ENCODE measurements at places on chromosomes 6 and 20.

DNA sequence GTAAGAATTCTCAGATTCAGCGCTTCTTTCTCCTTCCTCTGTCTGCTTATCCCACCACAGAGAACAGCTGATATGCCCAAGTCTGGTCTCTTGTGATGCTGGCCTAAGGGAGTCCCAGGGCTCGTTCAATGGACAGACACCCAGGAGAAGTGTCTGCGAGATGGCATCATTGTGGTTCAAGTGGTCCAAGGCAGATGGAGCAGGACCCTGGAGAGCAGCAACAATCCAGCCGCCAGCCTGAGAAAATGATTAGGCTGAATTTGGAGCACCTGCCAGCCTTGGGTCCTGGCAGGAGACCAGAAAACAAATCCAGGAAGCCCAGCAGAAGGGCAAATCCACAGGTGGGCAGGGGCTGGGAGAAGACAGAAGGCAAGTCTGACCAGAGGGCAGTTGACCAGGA is 145.8 kb downstream of the PTPRT start:
- DNase-seq: no peak

DNA sequence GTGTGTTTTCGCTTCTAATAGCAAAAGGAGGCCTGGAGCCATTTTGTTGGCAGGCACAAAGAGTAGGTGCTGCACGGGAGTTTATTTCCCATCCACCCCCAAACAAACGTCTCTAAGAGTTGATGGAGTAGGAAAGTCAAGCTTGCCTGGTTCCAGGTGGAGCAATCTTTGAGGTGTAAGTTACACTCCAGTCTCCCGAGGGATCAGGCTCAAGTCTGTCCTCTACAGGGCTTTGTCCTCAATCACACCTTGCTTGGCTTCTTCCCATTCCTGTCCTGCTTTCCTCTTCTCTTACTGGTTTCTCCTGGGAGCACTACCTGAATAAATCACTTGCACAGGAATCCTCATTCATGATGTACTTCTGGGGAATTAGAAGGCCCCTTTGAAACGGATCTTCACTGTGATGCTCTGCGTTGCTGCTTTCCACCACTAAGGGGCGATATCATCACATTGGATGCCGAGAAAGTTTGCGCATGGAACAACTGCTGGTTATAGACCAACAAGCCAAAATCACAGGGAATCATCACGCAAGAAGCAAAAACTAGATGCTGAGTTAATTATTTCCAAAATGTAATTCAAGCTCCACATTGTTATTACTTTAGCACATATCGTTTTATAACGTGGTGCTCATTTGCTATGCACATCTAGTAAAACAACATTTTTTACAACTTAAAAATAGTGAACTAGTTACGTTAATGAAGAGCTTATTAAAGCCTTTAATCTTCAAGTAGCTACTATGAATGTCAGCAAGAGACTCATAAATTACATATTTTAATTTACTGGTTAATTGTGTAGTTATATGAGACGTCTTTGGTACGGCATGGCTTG is 156.8 kb downstream of the DNAH8 start:
- DNase-seq: peak; percentile 86

DNA sequence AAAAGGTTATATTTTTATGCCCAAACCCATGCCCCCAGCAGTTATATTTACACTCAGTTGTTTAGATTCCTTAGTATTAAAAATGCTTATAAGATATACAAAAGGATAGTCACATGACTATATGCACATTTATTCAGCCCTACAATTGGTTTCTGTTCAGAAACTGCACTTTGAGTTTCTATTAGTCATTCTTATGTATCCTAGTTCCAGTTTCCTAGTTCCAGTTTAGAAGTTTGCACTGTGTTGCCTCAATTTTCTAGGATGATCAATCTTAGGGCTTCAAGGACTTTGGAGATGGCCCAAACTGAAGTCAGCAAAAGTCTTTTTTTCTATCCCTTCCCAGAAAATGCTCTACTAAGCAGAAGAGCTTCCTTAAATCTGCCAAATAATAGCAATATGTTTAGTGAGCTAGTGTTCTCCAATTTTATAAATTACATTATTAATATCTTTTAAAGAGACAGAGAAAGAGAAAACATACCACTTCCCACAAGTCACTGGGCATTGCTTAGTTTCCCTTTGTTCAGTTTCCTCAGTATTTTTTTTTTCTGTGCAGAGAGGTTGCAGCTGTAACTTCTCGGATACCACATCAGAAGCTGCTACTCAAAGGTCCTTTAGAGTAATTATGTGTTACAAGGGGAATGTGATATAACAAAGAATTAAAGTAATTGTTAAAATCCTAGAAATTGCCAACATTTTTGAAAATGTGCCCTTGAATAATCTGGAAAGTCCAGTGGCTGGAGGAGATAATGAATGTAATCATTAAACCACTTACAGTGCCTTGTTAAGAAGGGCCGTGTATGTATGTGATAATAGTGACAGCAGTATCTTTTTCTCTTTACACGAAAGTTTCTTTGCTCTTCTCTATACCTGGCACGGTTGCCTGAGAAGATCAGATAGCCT is 138.8 kb downstream of the KHDRBS2 start:
- DNase-seq: no peak

DNA sequence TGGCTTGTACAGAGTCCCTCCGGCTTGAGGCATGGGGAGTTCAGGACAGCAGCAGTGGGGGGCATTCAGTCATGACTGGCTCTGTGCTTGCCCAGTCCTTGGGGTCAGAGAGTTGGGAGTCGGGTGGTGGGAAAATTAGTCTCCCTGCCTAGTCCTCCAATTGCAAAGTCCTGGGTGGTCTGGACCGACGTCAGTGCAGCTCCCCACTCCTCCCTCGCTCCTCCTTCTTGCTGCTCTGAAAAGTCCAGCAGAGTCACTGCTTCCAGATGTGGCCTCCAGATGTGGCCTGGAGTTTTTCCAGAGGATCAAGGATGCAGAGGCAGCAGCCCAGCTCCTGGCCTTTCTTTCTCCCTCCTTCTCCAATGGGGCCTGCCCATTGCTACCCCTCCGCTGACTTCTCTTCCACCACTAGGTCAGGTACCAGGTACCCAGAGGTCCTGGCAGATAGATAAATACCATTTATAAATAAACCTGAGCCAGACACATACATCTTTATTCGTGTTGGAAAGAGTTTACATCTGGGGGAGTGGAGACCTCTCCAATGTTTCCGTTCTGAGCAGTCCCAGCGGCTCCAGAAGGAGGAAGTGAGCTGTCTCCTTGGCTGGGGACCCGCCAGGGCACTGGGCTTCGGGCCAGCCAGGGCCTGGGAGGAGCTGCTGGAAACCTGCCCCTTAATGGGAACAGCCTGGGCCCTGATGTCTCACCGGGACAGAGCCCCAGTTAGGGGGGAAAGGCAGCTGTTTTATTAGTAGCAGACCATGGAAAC is 49.0 kb upstream of the RNF24 start:
- DNase-seq: no peak

GRCh38 chr6:6224933-6225486 is 95.5 kb downstream of the F13A1 start:
- no peak for DNase-seq

DNA sequence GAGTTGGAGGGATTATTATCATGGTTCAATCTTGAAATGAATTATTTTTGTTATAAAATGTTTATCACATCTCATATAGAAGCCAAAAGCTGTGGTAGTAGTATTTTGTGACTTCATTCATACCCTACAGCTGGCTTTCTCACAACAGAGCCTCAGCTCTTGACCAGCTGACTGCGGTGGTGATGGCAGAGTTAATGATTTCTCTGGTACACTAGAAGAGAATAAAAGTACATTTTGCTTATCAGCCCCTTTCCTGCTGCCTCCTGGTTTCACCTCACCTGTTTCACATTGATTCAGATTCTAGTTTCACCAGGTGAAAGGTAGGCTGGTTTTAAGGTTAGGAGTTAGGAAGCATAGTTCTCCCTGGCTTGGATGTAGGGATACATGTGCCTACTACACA is 55.7 kb downstream of the AFG1L start:
- no peak for DNase-seq

GRCh38 chr20:34575271-34575670 is 16.8 kb downstream of the MAP1LC3A start:
- no peak for DNase-seq

GRCh38 chr6:25175681-25176080 is 103.5 kb upstream of the CARMIL1 start:
- no peak for DNase-seq

DNA sequence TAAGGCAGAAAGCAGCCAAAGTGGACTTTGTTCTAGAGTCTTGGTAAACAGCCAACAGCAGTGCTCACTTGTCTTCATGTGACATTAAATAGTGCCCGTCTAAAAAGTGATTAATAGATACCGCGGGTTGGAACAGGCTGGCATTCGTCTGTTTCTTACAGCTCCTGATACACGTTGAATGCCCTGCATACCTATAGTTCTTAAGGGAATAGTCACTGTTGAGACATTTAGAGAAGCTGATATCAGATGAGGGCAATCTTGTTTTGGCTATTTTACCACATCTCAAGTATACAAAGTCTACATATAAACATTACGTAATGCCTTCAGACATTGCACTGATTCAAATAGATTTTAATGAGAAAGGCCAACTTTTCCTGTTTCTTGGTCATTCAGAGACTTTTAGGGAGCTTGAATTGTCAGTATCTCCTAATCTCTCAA is 374.9 kb upstream of the FLRT3 start:
- DNase-seq: no peak

DNA sequence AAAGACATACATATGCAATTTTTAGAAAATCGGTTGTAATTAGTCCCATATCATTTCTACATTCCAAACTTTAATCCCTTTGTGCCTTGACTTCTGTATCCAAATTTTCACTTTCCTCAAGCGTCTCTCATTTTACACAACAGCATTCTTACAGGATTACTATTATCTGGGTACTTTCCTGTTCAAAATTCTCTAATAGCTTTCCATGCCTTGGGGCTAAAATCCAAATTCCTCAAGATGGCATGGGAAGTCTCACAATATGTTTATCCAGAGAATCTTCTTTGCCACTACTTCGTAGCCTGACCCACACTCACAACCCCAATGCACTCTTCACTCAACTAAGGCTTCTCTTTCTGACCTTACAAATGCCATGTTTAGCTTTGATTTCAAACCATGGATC is 125.0 kb downstream of the TBX18 start:
- DNase-seq: no peak

DNA sequence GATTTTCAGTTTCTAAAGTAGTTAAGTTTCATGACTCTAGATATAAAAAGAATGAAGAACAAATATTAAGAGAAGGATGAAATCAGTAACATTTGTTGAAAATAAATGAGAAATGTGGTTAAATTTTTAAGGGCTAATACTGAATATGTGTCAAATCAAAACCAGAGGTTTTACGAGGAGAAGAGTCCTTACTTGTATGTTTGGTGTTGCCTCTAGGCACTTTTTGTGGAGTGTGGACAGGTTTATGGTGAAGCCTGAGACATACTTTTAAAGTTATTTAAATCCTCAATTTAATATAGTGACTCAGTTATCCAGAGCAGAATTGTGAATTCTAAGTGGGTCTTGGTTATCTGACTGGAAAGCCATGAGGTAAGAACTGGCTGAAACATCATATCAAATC is 68.7 kb downstream of the COL19A1 start:
- no peak for DNase-seq

DNA sequence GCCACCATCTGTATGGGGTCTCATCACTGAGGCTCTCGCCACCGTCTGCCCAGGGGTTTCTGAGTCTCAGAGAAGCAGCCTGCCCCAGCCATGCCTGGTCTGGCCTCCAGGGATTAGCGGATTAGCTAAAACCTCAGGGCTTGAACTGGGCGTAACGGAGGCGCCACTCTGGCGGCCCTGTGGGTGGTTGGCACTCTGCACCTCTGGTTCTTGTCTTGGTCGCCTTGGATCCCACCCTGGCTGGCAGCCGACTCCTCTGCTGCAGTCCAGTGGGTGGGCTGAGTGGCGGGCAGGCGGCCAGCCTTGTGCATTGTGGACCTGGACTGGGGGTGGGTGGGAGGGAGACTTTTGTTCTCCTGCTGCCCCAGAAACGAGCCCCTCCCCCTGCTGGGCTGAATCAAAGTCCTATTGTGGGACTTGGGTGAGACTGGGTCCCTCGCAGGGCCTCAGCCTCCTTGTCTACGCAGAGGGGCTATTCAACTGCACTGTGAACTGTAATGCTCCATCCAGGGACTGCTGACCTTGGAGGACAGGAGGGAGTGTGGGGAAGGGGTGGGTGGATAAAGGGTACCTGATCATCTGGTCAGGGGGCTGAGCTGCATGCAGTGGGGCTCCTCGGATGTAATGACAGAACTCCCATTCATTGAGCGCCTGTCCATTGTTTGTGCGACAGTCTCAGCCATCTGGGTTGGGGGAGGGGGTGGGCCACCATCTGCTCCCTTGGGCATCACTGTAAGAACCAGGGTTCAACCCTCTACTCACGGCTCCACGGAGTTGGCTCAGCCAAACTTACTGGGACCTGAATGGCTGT is 23.9 kb downstream of the SUN5 start:
- no peak for DNase-seq

- DNase-seq: no peak
Observed at GRCh38 chr6:118408863-118409262, 139.2 kb upstream of the PLN start.

GRCh38 chr20:10595985-10596384 is 77.8 kb downstream of the JAG1 start:
- no peak for DNase-seq

DNA sequence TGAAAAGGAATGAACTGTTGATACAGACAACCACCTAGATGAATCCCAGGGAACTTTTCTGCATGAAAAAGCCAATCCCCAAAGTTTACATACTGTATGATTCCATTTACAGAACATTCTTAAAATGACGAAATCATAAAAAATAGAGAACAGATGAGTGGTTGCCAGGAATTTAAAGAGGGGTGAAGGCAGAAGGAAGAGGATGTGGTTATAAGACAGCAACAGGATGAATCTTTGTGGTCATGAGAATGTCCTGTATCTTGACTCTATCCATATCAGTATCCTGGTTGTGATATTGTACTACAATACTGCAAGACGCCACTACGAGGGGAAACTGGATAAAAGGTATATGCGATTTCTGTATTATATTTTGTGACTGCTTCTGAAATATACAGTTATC is 70.1 kb upstream of the EMILIN3 start:
- no peak for DNase-seq

GRCh38 chr6:53313784-53314400 is 34.9 kb downstream of the ELOVL5 start:
- no peak for DNase-seq

DNA sequence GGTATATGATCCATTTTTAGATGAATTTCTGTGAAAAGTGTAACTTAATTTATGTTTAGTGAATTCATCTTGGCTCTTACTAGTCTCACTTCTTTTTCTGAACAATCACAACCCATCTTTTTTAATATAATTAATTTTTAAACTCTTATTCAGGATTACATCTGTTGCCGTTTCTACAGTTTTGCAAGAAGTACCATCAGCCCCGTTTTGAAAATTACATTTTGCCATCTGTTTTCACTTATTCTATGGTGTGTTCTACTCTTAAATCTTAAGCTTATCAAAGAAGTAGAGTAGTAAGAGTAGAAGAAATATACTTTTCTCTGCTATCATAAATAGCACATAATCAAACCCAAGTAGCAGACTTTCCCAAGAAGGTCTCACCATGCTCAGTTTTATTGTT is 70.1 kb downstream of the ZNF292 start:
- DNase-seq: no peak

DNA sequence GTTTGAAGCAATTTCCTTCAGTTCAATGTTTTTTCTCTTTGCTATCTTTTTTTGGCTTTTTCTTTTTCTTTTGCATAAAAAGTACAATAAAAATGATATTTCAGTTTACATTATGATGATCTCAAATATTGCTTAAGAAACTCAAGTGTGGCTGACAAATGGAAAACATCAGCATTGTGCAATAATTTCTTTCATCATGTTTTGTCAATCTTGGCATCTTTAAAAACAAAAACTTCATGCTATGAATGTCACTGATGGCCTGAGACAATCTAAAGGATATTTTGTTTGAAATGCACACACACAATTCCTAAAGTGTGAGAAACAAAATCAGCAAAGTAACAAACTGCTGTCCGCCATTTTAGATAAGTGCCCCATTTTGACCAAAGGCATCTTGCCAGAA is 13.9 kb upstream of the MTCL3 start:
- DNase-seq: no peak
